ENCODE measurements at places on chromosomes 1 and 21.

- DNase-seq = no peak
Measured at GRCh38 chr1:18955131-18955440, 1.4 kb downstream of the IFFO2 start.

- no peak for DNase-seq
Measured at GRCh38 chr1:171963762-171964161, 122.5 kb downstream of the DNM3 start.

GRCh38 chr1:186880982-186881381 lies 52.2 kb downstream of the PLA2G4A start:
- no peak for DNase-seq

DNA sequence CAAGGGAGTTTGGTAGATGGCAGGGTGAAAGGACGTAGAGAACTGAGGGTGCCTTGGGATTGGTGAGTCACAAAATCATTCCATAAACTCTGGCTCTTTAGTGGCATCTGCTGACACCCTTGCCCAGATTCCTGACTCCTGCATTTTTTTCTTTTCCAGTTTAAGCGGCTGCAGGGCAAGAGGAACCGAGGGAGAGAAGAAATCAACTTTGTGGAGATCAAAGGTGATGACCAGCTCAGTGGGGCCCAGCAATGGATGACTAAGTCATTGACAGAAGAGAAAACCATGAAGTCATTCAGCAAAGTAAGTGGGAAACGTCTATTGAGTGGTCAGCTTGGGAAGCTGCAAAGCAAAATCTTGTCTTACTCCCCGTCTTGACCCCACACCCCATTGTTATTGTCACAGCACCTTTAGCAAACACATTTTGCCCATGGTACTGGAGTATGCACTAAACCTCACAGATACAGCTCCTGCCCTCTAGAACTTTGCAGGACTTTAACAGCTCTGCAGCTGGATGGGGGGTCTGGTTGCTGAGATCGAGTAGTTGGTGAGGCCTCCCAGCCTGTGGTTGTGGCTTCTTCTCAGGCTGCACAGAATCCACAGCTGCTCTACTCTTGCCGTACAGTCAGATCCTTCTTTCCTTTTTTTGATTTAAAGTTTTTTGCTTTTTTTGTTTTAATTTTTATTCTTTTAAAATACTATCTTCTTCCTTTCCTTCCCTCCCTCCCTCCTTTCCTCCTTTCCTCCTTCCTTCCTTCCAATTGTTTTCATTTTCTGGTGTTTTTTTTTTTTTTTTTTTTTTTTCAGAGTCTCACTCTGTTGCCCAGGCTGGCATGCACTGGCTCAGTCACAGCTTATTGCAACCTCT lies 21.9 kb downstream of the SH2D2A start:
- no peak for DNase-seq

- DNase-seq = no peak
Measured at GRCh38 chr1:223331301-223331700, 32.7 kb downstream of the SUSD4 start.

GRCh38 chr1:77313491-77313890 lies 31.7 kb downstream of the AK5 start:
- no peak for DNase-seq

- DNase-seq = no peak
Measured at GRCh38 chr1:203280061-203280460, 25.3 kb upstream of the BTG2 start.

DNA sequence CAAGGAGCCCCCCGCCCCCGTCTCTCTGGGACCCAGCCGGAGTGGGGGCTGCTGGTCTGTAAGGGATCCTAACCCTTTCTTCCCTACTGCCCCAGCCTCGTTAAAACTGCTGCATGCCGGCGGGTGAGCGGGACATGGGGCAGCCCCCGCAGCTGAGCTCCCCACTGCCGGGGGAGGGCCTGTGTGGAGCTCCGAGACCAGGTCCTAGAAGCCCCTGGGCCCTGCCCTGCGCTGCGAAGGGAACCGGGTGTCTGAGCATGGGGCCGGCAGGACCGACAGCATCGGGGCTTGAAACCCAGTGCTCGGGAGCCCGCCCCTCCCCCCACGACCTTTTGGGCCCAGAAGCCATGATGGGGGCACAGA lies 9.2 kb upstream of the COL6A1 start:
- DNase-seq = no peak

DNA sequence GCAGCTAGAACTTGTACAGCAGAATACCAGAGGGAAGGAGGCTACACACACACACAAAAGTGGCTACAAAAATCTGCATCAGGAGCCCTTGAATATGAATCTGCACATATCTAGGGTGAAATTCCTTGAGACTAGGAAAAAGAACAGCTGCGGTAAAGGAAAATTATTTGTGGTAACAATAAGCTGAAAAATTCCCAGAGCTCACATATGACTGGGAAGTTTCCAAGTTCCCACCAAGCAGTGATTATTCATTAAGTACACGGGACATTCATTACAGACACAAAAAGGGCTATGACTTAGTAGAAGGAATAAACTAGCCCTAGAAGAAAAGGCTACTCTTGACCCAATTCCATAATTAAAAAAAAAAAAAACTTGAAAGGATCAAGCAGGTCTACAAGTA lies 149.5 kb upstream of the BACE2 start:
- DNase-seq = no peak

DNA sequence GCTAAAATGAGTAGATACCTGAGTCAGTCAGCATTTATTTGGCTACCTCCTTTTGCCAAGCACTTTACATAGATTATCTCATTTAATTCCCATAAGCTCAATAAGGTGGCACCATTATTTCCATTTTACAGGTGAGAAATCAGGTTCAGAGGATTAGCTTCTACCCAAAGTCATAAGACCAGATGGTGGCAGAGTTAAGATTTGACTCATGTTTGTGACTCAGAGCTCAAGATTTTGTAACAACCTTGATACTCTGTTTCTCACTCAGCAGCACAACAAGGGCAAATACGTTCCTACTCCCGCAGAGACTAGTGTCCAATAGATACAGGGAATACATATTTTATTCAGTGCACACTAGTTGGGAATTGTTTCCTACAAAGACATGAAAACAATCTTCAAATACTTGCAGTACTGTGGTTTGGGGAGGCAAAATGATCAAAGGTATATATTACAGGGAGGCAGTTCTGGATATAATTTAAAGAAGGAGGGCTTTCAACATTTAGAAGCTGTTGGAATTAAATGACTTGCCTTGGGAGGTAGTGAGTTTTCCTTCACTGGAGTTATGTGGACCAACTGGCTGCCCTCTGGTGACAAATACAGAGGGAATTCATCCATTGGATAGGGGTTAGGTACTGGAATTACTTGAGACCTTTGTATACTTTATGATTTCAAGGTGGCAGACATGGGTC lies 3.6 kb downstream of the LEPR start:
- peak; percentile 18 for DNase-seq

DNA sequence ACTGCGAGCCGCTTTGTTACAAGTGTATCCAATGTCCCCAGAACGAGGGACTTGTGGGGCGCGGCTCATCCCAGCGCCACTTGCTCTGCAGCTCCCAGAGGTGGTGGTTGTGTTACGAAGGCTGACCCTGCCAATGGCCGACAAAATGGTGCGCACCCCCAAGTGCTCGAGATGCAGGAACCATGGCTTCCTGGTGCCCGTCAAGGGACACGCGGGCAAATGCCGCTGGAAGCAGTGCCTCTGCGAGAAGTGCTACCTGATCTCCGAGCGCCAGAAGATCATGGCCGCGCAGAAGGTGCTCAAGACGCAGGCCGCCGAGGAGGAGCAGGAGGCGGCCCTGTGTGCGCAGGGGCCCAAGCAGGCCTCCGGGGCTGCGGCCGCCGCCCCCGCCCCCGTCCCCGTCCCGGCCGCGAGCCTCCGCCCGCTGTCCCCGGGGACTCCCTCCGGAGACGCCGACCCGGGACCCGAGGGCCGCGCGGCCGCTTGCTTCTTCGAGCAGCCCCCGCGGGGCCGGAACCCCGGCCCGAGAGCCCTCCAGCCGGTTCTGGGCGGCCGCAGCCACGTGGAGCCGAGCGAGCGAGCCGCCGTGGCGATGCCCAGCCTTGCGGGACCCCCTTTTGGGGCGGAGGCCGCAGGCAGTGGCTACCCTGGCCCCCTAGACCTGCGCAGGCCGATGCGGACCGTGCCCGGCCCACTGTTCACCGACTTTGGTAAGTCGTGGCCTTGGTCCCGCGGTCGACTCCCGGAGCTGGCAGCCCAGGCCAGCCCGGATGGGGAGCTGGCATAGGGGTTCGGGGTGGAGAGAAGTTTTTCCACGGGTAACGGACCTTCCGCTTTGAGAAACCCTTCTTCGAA lies at the start of gene DMRTB1:
TSS of gene DMRTB1 (plus strand) at position 79 of the 855 bp plus-strand sequence. CDS start at position 134, 55 bp downstream.
- no peak for DNase-seq

GRCh38 chr1:77976433-77977076 lies 2.3 kb downstream of the FUBP1 start:
- DNase-seq = no peak

GRCh38 chr21:26967062-26967913 lies at the start of gene ADAMTS5:
Gene ADAMTS5, minus strand, starts transcription at chr21:26967088. Its CDS starts 697 bp downstream, at chr21:26966391.
- no peak for DNase-seq

DNA sequence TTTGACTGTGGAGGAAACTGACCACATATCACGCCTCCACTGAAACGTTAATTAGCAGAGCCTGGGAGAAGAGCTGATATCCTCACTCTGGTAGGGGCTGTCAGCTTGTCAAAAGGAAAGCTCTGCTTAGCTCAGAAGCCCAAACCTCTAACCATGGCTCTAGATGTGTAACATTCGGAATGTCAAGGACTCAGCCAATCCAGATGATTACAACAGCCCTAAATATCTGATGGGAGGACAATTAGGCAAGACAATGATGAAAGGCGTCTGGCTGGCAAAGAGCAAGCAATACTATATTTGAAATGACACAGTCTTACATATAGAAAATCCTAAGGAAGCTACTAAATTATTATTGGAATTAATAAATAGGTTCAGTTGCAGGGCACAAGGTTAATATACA lies 45.7 kb upstream of the COX20 start:
- no peak for DNase-seq

GRCh38 chr1:66671455-66671854 lies 80.8 kb upstream of the DYNLT5 start:
- no peak for DNase-seq

DNA sequence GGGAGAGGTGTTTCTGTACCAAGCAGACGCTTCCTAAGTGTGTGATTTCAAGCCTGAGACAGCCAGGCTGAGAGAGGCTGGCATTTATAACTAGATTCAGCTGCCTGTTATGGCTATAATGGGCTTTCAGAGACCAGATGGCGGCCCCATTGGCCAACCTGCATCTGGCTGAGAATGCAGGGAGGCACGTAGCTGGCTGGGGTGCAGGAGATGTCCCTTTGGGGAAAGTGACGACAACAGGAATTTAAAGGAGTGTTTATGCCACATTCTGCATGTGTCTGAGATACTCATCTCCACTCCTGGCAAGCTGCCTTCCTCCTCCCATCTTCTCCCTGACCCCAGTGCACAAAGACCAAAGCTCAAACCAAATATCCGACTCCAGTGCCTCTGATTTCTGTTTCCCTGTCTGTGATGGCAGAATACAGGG lies 21.3 kb upstream of the CCDC190 start:
- DNase-seq = no peak

DNA sequence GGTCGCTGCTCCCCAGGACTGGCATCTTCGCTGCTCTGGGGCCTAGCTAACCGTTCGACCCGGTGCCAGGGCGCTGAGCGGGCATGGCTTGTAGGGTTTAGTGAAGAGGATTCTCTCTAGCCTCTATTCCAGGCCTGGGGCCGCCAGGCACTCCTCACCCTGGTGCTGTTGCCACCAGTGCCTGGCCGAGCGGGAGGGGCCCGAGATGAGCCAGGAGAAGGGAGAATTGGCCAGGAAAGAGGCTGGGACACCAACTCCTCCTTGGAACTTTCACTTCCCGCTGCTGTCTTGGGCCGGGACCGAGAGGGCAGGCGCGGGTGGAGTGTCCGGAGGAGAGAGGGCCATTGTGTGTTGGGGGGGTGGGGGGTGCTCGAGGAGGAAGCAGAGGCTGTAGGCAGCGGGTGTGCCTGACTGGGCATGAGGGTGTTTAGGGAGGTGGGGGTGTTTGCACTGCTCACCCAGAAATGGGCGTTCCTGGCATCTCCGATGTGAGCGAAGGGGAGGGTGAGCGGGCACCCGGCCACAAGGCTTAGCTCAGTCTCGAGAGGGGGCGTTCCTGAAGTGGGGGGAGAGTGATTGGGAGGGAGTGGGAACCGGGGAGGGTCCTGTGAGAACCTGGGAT lies 772 bp downstream of the ADAM15 start:
- DNase-seq = peak; percentile 37

DNA sequence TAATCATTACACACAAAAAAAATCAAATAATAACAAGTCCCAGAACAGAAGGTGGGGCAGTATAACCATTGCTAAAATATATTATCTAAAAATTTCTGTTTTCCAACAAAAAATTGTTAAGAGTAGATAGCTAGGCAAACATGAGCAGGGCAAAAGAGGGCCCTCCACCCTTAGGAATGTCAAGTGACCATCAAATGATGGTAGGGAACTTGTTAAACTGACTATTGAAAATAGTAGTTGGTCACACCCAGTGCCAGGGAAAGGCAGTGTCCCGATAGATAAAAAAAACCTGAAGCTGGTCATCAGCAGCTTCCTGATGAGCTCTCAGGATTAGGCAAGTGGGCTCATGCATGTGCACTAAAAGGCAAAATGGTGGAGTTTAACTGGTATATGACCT lies 18.4 kb upstream of the COP1 start:
- no peak for DNase-seq

GRCh38 chr1:228350831-228351781 lies 55.5 kb downstream of the TRIM11 start:
- no peak for DNase-seq

DNA sequence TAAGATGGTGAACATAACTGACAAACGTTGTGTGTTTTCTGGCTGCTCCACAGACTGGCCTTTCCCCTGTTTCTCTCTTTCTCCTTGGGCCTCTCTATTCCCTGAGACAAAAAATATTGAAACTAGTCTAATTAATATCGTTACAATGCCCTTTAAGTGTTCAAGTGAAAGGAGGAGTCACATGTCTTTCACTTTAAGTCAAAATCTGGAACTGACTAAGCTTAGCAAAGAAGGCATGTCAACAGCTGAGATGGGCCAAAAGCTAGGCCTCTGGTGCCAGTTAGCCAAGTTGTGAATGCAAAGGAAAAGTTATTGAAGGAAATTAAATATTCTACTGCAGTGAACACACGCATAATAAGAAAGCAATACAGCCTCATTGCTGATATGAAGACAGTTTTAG lies 32.2 kb upstream of the FCRL3 start:
- no peak for DNase-seq

GRCh38 chr21:29175408-29176134 lies 45.1 kb downstream of the MAP3K7CL start:
- DNase-seq = no peak

DNA sequence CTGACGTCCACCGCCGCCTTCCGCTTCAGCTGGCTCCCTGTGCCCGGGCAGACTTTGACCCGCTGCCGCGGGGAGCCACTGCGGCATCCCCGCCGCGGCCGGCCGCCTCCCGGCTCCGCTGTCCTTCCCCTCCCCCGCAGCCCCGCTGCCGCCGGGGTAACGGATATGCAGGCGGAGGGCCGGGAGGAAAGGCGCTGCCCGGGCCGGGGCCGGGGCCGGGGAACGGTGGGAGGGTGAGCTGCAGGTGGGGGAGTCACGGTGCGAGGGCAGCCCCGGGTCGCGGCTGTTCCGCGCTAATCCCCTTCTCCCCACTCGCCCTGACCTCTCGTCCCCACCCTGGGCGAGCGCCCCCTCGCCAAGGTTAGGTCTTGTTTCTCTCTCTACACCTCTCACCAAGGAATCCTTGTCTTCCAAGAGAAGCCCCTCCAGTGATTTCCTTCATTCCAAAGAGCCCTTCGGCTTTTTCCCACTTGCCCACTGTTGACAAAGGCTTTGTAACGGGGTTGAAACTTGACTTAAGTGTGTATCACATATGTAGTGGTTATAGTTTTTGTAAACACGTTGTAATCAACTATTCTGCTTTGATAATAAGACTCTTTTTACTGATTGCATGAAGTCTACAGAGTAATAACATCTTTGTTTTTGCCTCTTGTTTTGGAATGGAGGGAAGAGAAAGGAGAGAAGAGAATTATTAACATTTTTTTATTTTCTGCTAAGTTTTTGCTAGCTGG lies 669 bp downstream of the XPR1 start:
- peak; percentile 20 for DNase-seq
